ENCODE measurements at places on chromosomes 2 and 18.
A peak's percentile ranks its signal among the peaks of the same experiment; 100 is the strongest.

DNA sequence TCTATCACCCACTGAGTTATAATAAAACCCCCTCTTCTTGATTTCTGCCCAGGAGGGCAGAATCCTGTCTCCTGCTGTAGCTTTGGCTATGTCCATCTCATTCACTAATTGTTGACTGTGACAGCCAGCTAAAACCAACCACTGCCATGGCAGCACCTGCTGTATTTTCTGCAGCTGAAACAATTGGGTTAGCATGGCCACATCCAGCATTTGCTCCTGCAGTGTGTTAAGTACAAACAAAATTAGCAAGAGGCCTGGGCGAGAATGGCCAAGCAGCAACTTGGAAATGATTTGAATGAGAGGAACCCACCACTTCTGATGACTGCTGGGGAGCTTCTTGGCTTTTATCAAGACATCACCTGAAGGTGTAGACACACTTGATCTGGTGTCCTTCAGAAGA, 89.4 kb upstream of the LRRTM1 start:
- no peak for DNase-seq

DNA sequence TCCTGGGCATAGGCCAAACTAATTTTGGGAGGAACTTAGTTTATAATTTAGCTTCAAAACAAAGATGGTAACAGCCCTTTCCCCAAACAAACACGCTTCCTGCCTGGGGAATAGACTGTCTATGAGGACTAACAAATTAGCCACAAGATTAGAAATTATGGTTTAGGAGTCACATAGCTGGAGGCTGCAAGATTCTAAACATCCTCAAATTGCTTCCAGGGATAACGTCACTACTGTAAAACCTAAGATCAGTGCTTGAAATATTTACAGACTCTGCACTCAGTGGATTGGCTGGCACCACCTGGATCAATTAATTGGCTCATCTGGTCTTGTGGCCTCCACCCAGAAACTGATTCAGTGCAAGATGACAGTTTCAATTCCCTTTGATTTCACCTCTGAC, 118.0 kb upstream of the TACR1 start:
- no peak for DNase-seq

- no peak for DNase-seq
Observed at GRCh38 chr2:84041506-84041905, 417.6 kb downstream of the SUCLG1 start.

DNA sequence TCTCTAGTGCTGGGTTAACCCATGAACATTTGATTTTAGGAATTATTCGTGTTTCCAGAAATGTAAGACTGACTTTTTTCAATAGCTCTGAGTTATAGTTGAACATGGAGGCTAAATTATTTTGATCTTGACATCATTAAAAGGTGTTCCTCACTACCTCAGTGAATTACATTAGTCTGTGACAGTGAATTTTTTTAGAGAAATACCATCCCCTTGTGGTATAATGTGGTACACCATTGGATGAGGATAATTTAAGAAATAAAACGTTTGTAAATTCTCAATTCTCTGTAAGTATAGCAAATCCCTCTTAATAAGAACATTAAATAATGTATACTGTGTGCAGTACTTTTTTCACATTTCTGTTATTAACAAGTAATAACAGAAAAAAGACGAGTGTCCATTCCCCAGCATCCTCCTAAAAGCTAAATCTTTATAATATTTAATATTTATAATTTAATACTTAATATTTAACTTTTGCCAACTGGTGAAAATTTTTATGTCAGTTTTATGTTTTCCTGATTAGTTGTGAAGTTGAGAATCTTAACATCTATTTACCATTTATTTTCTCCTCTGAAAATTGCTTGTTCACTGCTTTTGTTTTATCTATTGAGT, 70.3 kb upstream of the CWC22 start:
- DNase-seq, result no peak

DNA sequence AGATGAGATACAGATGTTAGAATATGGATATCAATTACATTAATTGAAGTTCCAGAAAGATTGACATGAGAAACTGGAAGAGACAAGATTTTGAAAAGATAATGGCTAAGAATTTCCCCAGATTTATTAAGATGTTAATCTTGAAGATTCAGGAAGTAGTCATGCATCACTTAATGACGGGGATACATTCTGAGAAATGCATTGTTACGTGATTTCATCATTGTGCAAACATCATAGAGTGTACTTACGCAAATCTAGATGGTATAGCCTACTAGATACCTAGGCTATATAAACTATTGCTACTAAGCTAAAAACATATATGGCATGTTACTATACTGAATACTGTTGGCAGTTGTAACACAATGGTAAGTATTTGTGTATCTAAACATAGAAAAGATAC, 6.8 kb upstream of the CHMP3 start:
- DNase-seq, result no peak

- no peak for DNase-seq
Observed at GRCh38 chr2:240597419-240598181, 11.1 kb downstream of the CAPN10 start.

DNA sequence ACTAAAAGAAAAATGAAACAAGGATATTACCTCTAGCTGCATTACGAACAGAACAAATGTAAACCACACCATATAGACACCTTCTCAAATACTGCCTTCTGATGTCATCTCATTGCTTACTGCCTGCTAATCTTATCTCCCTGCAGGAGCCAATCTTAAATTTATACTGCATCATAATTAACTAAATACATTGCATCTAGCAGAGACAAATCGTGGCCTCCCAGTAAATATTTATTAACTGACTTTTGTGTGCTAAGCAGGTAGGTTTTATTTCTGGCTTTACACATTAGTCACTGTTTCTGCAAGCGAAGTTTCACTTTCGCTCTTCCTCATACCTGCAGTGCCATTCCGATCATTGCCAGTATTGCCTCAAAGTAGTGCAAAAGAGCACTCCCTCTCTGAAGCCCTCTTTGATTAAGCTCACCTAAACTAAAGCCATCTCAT, 67.5 kb downstream of the SPATS2L start:
- peak; percentile 29 for DNase-seq

Measured in activated T-cell treated with anti-CD3 and anti-CD28 coated beads for 4 hours (primary cell).